Pons (tissue), 1 donor: ENCODE measurements at places on chromosomes 1 and 21.

GRCh38 chr1:183910845-183911244 is 105.9 kb downstream of the RGL1 start:
- no peak for DNase-seq

GRCh38 chr1:89865498-89866382 is 44.9 kb downstream of the LRRC8D start:
- no peak for DNase-seq

DNA sequence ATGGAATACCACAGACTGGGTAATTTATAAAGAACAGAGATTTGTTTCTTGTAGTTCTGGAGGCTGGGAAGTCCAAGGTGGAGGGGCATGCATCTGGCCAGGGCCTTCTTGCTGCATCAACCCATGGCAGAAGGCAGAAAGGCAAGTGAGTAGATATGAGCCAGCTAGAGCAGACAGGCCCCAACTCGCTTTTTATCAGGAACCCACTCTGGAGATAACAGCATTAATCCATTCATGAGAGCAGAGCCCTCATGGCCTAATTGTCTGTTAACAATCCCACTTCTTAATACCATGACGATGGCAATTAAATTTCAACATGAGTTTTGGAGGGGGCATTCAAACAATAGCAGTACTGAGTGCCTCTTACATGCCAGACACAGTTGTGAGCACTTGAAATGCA is 87.2 kb upstream of the SOX13 start:
- no peak for DNase-seq

GRCh38 chr1:174976436-174977108 is 23.2 kb upstream of the CACYBP start:
- no peak for DNase-seq

DNA sequence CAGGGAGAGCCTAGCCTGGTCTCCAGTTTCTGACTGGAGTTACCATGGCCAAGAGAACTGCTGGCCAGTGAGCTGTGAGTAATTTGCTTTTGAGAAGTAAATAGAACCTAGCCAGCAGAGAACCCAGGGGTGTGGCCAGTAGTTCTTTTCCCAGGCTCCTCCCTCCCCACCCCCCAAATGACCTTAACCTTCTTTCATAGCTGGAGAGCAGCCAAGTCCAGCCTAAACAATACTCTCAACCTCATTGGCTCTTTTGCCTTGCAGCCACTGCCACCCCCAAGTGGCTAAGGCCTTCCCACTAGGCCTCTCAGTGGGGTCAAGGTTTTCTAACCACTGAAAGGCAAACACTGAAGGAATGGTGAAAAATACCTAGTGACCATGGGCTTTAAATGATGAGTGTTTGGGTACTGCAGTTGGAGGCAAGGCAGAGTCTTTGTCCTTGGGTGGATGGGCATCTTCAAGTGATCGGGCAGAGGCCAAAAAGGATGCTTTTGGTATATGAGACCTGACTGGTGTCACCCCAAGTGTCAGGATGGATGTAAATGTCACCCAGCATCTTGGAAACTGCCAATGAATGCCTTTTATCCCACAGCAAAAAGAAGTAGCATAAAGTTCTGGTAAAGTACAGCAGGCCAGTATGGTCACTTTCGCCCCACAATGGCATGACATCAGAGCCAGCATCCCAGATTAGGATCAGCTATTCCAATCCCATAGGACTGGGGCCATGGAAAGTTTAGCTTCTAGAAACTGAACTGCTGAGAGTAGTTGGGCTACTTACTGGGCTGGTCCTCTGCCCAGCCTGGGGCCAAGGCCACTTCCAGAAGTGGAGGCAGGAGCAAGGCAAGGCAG is 3.5 kb upstream of the PIGV start:
- DNase-seq, result peak; percentile 75

DNA sequence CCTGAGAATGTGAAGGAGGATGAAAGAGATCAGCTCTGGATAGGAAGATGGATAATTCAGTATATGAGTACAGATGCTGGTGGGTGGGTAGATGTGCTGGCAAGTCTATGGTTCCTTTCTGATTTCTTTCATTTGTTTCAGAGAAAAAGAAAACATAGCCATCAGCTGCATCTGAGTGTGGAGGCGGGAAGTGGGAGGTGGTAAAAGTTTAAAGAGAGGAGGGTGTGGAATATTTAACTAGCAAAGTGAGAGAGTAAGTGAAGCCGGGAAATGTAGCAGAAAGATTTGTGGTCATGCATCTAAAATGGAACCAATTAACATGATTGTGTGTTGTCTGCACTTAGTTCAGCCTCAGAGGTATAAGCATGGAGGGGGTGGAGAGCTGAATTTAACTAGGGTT is 16.4 kb downstream of the RPE65 start:
- DNase-seq, result no peak

DNA sequence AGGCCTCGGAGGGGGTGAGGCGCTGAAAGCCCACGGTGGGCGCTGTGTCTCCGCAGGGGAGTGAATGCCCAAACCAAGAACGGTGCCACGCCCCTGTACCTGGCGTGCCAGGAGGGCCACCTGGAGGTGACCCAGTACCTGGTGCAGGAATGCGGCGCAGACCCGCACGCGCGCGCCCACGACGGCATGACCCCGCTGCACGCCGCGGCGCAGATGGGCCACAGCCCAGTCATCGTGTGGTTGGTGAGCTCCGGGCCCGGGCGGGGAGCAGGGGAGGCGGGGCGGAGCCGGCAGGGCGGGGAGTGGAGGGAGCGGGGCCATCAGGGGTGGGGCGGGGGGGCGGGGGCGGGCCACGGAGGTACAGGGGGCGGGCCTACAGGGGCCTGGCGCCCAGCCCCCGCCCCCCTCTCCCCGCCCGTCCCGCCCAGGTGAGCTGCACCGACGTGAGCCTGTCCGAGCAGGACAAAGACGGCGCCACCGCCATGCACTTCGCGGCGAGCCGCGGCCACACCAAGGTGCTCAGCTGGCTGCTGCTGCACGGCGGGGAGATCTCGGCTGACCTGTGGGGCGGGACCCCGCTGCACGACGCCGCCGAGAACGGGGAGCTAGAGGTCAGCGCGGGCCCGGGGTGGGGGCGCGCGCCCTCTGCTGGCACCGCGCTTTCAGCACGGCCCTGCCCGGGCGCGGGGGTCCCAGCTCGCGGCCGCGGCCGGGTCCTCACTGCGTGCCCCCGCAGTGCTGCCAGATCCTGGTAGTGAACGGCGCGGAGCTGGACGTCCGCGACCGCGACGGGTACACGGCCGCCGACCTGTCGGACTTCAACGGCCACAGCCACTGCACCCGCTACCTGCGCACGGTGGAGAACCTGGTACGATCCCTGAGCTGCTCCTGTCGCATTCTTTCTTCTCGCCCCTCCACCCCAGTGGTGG is 15.9 kb downstream of the ESPN start:
- no peak for DNase-seq

GRCh38 chr21:41565550-41565949 is 57.6 kb upstream of the TMPRSS2 start:
- no peak for DNase-seq

GRCh38 chr21:29748391-29749167 is 191.2 kb downstream of the GRIK1 start:
- peak; percentile 81 for DNase-seq

- DNase-seq, result no peak
Measured at GRCh38 chr1:20399606-20400180, 86.3 kb downstream of the CAMK2N1 start.

- no peak for DNase-seq
Measured at GRCh38 chr1:19639999-19640362, 4.1 kb upstream of the NBL1 start.

DNA sequence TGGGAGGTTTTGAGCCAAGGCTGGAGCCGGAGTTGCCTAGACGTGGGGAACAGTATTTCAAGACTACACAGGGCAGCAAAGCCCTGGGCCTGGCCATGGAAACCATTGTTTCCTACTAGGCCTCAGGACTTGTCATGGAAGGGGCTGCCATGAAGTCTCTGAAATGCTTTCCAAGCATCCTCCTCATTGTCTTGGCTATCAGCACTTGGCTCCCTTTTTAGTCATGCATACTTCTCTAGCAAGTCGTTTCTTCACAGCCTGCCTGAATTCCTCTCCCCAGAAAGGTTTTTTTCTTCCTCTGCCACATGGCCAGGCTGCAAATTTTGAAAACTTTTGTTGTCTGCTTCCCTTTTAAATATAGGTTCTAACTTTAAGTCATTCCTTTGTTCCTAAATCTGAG is 406.6 kb upstream of the TMPRSS15 start:
- DNase-seq, result no peak

DNA sequence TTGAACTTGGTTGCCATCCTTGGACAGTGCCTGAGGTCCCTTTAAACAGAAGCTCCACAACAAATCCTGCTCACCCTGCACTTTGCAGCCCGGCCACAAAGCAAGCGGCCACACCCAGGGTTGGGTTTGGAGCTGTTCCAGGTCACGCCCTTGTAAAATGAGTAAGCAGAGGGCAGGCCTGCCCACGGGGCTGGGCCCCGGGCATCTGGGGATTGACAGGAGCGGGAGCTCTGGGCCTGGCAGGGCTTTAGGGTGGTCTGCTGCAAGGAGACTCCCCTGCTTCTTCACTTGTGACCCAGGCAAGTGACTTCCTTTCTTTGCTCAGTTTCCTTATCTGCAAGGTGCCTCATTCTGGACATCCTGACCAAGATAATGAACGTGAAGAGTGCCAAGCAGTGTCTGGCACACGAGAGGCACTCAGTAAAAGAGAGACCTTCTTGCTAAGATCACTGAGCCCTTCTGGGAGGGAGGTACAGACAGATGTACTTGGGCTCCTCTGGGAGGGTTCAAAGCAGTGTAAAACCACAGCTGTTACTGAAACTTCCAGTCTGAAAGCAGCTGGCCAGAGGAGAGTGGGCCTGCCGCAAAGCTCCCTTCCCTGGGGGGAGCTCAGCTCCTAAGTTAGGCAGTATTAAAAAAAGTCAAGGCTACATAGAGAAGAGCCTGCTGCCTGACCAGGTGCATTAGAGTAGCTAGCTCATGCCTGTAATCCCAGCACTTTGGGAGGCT is 2.6 kb downstream of the E2F2 start:
- DNase-seq, result no peak

- DNase-seq, result no peak
Measured at GRCh38 chr1:56133522-56134472, 445.6 kb downstream of the PLPP3 start.

DNA sequence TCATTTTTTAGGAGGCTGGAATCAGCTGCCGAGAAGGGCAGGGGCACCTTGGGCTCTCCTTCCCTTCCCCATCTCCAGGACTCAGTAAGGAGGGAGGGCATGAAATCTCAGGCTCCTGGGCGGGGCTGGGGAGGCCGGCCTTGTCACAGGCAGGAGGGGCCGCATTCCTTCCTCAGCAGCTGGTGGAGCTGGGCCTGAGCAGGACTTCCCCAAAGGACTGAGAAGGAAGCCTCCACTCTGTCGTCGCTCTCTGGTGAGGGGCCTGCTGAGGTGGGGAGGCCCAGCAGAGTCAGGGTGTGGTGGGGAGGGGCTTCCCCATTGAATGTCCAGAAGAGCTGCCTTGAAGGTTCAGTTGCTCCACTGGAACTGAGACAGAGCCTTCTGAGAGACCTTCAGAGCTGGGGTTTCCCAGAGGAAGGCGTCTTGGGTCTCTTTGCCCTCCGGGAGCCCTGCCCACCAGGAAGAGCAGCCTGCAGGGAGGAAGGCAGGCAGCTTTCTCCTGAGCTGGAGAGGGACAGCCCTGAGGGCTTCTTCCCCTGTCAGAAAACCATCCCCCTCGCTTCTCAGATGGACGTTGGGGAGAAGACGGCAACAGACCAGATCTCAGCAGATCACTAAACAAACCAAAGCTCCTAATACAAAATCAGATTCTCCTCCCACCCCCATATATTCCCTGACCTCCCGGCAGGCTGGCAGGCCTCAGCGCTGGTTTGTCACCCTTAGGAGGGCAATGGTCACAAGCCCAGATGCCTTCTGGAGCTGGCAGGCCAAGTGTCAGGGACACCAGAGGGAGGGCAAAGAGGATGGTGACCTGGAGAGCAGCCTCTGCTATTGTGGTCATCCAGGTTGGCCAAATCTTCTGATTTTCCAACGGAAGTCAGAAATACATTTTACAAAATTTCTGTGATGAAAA is 10.7 kb downstream of the KCNA10 start:
- no peak for DNase-seq

DNA sequence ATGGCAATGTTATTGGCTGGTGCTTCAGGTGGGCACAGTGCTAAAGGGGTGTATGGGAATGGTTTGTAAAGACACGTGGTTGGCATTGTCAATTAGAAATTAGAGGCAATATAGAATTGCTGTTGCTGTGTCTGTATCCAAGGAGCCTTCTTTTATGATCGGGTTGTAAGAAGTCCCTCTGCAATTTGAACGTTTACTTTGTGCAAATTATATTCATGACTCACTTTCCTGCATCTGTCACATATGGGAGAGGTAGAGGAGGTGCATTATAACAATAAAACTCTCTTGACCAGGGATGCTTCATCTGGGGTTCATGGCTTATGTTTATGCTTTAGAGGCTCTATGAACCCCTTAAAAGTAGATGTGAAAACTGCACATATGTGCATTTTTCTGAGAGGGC is 130.4 kb upstream of the DNAH14 start:
- no peak for DNase-seq

DNA sequence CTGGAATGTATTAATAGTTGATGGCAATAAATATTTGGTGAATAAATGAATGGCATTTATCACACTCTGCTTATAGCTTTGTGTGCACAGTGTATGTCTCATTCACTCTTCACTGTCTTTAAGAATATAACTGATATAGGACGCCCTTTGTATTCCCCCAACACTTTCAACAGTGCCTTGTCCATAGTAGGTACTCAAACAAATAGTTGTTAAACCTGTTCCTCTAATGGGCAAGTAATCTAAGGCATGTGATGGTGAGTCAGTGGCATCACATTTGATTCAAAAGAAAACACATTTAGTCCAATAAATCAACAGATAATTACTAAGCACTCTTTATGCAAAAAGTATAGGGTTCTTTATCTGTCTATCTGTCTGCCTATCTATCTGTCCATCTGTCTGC is 11.2 kb upstream of the RXRG start:
- no peak for DNase-seq

DNA sequence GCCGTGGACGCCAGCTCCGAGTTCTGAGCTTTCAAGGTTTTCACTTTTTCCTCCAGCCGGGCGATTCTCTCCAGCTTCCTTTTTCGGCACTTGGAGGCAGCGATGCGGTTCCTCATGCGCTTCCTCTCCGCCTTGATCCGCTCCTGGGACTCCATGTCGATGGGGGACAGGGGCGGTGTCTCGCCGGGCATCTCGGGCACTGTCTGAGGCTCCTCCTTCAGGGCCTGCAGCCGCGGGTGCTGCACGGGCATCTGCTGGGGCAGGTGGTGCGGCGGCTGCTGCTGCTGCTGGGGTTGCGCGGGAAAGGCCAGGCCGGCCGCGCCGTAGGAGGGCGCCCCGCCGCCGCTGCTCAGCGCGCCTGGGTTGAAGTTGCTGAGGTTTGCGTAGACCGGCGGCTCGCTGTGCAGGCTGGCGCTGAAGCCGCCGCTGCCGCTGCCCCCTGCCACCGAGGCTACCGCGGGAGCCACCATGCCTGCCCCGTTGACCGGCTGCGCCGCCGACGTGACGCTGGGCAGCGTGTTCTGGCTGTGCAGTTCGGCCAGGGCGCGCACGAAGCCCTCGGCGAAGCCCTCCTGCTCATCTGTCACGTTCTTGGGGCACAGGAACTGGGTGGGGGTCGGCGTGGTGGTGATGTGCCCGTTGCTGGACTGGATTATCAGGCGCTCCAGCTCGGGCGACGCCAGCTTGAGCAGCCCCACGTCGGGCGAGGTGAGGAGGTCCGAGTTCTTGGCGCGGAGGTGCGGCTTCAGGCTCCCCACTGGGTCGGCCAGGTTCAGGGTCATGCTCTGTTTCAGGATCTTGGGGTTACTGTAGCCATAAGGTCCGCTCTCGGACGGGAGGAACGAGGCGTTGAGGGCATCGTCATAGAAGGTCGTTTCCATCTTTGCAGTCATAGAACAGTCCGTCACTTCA is 1.4 kb downstream of the JUN start:
- DNase-seq, result peak; percentile 44
